Lower leg skin (tissue), 4 donors: ENCODE measurements at places on chromosomes 12 and 14. TPM values are rescaled to one million over a fixed set of nuclear protein-coding genes. Genes with fewer than 3 reads are reported as not detected.

The PRB2 gene
- not detected for total RNA-seq

The SYCP3 gene
- total RNA-seq = not detected

The PLBD1 gene
- 64.1 TPM for total RNA-seq

The TIGAR gene
- total RNA-seq = 2.3 TPM

The FAM181A gene
- not detected for total RNA-seq

The TMPRSS12 gene
- total RNA-seq = not detected

The GYS2 gene
- total RNA-seq = not detected

The RPL10L gene
- not detected for total RNA-seq

The AHNAK2 gene
- total RNA-seq = 737 TPM

The NFE2 gene
- 3.3 TPM for total RNA-seq

The TAS2R46 gene
- not detected for total RNA-seq

The KRT83 gene
- not detected for total RNA-seq

The CCDC38 gene
- total RNA-seq = not detected

The TEX52 gene
- total RNA-seq = not detected

The ADAM21 gene
- not detected for total RNA-seq

The HCAR2 gene
- total RNA-seq = 47.2 TPM

The KIF26A gene
- 5.2 TPM for total RNA-seq

The ADAMTS20 gene
- total RNA-seq = not detected

The SPX gene
- total RNA-seq = not detected

The KRT76 gene
- total RNA-seq = not detected

GRCh38 chr14:35766700-35767082, 42.4 kb downstream of the RALGAPA1 start:
- no peak for DNase-seq

GRCh38 chr14:70886421-70887206, 20.6 kb upstream of the PCNX1 start:
- DNase-seq = no peak

DNA sequence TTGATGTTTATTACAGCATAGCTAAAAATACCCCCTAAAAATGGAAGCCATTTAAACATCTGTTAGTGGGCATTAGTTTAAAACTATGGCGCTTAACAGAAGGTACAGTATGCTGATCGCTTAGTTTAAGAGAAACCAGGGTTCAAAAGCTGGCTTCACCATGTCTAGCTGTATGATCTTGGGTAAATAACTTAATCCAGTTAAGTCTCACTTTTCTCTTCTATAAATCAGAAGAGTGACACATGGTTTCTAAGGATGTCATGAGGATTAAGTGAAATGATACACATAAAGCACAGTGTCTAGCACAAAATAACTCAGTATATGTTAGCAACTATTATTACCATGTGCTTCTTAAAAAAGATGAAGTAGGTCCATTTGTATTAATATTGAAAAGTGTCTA, 38.7 kb downstream of the STK38L start:
- DNase-seq = no peak

DNA sequence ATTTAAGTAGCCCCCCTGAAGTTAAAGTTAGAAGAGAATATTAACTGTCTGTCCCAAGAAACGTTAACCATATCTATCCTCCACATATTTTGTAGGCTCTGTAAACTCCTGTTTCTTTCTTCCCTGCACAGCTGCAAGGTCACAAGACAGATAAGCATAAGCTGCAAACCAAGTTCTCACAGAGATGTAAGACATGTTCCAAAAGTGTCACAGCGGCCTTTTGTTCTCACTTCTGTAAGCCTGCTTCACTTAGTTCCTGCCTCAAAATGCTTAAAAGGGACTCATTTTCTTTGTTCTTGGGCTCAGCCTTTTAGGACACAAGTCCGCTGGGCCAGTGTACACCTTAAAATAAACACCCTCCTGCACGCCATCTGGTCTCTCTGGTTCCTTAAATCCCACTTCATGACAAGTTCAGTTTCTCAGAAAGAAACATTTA, 3.2 kb downstream of the RNASE1 start:
- DNase-seq = no peak

DNA sequence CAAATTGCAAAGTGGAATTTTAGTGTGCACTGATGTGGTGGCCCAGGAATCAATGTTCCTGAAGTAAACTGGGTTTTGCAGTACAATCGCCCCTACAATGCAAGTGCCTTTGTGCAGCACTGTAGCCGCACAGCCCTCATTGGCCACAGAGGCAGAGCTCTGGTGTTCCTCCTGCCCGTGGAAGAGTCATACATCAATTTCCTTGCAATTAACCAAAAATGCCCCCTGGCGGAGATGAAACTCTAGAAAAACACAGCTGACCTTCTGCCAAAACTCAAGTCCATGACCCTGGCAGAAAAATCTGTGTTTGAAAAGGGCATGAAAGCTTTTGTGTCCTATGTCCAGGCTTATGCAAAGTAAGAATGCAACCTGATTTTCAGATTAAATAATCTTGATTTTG, 117.9 kb upstream of the PRB2 start:
- peak; percentile 39 for DNase-seq

DNA sequence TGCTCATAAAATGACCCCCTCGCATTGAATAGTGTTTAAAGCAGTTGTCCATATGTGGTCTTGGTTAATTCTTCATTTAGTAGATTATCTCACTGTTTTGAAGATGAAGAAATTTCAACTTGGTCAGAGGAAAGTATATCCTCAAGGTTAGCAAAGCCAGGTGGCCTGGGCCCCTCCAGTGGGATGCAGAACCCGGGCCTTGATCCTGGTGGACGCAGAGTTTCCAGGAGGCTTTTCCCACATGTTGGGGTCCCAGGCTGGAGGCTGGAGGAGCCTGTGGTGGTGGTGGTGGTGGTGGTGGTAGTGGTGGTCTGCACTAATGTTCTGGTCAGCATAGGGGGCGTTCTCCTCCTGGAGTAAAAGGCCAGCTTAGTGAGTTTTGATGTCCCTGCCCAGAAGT, 85.9 kb downstream of the ESRRB start:
- no peak for DNase-seq

GRCh38 chr14:94288610-94289465, 4.2 kb downstream of the SERPINA10 start:
- DNase-seq = no peak

GRCh38 chr14:35879654-35880249, 53.6 kb downstream of the BRMS1L start:
- no peak for DNase-seq

GRCh38 chr12:5953835-5954586, 9.0 kb upstream of the ANO2 start:
- DNase-seq = no peak

DNA sequence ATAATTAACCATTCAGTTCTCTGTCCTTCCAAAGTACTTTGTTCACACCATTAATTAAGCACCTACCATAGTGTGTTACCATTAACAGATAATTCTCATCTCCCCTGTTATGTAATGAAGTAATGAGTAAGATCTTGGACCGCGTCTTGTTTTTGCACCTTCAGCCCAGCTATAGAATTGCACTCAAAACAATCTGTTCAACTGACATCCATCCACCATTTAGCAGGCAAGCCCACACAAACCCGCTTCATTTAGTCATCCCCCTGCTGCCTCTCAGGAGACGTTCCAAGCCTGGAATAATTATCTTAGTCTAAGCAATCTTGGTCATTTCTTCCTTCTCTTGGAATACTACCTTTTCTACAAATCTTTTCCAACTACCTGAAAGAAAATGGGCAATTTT, 74.4 kb downstream of the DUSP16 start:
- no peak for DNase-seq

DNA sequence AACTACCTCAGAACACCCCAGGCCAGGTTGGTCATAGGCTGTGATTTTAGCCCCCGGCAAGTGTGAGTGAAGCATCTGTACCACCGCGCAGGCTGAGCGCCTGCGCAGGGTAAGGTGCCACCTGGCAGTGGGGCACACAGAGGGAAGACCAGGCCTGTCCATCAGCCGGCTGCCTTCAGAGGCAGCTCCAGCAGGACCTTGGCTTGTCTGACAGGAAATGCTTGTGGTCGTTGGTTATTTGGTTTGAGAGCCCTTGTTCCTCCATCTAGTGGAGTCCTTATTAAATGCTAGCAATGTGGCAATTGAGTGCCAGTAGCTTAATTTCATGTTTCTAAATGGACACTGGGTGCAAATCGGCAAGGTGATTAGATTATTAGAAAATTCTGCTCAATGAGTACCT, 27.5 kb downstream of the SLC25A29 start:
- DNase-seq = peak; percentile 80

- peak; percentile 63 for DNase-seq
Observed at GRCh38 chr14:101740981-101741380, 20.5 kb upstream of the PPP2R5C start.

GRCh38 chr14:65470404-65470880, 57.9 kb downstream of the FUT8 start:
- DNase-seq = no peak

- DNase-seq = peak; percentile 72
Observed at GRCh38 chr14:61561657-61562276, 133.5 kb upstream of the HIF1A start.

DNA sequence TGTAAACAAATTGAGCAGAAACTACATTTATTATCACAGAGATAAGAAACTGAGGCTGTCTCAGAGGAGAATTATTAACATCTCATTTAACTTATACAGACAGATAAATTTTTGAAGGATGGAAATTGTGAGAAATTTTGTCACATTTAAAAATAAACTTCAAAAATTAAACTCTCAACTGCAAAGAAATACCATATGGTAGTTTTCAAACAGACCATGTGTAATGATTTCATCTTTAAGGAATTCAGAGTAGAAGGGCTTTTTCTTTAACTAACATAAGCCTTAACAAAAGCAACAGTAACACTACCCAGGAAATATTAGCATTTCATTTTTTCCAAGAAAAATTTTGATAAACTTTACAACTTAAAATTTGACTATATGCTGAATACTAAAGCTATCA, 26.6 kb downstream of the NUP37 start:
- no peak for DNase-seq

DNA sequence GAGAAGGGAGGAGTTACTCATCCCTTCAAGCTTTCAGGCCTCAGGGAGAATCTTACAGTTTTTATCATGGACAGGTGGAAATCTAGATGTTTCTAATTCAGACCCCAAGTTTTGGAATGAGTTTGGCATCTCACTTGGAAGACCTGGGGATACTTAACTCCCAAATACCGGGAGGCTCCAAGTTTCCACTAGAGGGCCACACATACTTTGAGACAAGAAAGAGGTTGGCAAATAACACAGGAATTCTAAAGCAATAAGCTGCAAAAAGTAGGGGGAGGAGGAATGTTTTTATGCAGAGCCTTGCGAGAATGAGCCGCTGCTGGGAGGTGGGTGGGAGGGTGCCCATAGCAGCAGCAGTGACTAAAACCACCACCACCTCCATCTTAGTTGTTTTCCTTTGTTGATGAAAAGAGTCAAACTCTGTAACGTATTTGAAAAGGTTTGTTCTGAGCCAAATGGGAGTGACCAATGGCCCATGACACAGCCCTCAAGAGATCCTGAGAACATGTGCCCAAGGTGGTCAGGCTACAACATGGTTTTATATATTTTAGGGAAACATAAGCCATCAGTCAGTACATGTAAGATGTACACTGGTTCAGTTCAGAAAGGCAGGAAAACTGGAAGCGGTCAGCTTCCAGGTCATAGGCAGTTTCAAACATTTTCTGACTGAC, 34.2 kb upstream of the RNASE1 start:
- no peak for DNase-seq

DNA sequence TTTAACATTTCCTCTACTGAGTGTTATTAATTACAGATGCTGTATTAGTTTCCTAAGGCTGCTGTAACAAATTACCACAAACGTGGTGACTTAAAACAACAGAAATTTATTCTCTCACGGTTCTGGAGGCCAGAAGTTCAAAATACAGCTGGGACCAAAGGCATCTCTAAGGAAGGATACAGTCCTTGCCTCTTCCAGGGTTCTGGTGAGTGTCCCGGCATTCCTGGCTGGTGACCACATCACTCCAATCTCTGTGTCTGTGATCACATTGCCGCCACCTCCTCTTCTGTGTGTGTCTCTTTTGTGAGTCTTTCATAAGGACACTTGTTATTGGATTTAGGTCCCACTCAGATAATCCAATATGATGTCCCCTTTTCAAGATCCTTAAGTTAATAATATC, 85.1 kb upstream of the CCDC198 start:
- no peak for DNase-seq

GRCh38 chr14:34619471-34619870, 10.5 kb downstream of the SNX6 start:
- DNase-seq = no peak

DNA sequence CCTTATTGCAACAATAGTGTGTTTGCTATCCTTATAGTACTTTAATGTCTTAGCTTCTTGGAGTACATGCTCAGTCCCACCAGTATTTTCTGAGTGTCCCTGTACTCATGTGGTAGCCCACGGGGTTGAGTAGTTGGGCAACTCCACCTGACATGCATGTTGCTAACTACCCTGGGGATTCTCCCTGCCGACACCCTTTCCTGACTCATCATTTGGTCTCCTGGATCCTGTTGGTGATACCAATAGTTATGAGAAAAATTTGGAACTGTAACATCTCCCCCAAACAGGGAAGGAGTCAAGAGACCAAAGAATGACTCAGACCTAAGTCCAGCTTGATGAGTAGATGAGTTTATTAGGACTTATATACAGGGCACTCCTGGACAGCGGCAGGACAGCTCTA, 101.6 kb downstream of the BRMS1L start:
- no peak for DNase-seq

DNA sequence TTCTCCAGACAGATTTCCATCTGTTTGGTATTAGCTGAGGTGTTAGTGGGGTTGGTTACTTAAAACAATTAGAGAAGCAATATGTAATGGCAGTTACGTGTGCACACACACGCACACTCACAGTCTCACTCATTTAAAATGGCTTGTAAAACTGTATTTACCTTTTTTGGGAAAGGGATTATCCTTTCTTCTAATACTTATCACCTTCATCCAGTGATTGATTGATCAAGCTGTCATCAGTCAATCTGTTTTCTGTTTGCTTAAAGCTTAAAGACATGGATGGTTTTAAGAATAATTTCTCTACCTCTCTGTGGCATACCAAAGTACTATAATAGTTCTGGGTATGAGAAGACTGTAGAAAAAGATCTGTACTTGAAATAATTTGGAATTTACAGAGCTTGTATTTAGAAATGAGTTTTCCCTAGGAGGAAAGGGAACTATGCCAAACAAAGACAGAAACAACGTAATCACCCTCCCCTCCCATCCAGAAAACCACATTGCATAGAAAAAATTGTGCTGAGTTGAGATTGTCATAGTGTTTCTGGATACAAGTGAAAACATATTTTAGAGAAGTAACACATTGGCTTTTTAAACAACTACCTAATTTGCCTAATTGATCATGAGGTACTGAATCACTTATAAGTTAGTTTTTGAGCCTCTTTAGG, 455.8 kb downstream of the PCNX1 start:
- no peak for DNase-seq

DNA sequence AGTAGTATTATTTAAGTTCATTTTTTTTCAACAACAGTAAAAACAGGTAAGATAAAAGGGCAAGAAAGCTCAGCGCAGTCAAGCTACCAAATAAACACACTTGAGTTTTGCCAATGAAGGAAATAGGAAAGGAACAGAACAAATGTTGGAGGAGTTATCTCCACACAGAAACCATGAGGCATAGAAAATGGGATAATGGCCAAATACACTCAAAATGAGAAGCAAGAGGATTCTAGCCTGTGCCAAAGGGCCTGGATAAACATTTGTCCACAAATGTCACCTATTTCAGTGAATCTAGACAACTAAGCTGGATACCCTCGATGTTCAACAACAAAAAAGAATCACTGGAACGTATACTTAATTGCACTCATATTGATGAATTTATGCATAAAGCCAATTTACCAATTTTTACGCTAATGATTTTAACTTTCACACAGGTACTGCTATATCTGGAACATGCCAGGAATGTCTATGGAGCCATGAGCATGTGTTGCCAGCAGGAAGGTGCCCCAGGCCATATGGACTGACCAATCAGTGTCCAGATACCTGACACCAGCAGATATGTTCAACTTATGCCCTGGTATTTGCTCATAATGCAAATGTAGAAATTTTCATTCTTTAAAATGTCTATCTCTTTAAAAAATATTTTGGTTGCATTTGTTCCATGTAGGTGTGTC, 21.1 kb downstream of the ST8SIA1 start:
- DNase-seq = no peak
